EL (cell line): ENCODE measurements at places on chromosomes 3 and 15.

GRCh38 chr3:149332771-149333170, 665 bp downstream of the TM4SF18 start:
- DNase-seq = no peak

DNA sequence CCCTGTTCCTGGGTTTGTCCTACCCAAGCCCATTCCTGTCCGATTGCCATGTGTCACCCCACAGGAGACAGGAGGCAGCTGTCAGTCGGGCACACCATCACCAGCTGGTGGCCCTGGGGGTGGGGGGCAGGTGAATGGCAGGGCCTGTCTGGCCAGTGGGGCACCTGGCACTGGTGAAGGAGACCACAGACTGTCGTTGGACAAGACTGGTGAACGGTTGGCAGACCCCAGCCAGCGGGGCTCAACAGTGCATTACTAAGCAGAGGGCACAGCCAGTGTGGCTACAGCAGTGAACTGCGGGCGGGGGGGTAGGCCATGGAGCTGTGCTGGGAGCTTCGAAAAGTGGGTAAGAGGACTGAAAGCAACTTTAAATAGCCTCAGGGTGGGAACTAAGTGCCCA, 2.1 kb downstream of the SEMA7A start:
- no peak for DNase-seq

GRCh38 chr3:195061756-195062655, 209.0 kb downstream of the XXYLT1 start:
- no peak for DNase-seq

GRCh38 chr3:140572334-140572733, 105.5 kb upstream of the TRIM42 start:
- no peak for DNase-seq

GRCh38 chr15:92682741-92683510, 27.4 kb upstream of the FAM174B start:
- no peak for DNase-seq

DNA sequence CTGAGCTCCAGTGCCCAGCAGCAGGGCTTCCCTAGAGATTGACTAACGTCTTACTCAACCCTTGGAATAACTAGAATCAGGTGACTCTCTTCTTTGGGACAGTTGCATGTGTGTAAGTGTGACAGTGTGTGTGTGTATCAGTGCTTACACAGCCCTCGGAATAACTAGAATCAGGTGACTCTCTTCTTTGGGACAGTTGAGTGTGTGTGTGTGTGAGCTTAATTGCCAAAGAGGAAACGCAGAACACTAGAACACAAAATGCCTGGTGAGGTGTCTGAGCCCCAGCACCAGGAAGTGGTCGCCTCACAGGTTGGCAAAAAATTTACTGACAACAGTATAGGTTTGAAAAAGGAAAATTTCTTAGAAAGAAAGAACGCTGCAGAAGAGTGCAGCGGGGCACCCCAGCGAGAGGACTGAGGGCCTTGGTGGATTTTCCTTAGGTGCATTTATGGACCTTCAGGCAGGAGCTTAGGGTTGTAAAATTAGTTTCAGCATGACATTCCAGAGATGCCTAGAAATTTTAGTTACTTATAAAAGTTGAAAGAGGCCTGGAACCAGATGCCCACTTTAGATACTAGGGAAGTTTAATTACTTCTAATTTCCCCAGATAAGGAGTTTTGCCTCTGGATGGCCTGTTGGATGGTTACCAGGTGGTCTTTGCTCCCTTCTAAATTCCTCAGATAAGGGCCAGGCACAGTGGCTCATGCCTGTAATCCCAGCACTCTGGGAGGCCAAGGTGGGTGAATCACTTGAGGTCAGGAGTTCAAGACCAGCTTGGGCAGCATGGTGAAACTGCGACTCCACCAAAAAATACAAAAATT, 3.7 kb upstream of the WDR82 start:
- peak; percentile 29 for DNase-seq

- DNase-seq = no peak
Observed at GRCh38 chr3:83524901-83525300, 1433.9 kb upstream of the CADM2 start.
